ENCODE measurements at places on chromosomes 1 and 21. TPM values are rescaled to one million over a fixed set of nuclear protein-coding genes. Genes with fewer than 3 reads are reported as not detected.
A peak's percentile ranks its signal among the peaks of the same experiment; 100 is the strongest.

Gene PLK3
- total RNA-seq: 6.4 TPM

GRCh38 chr1:201266774-201267173, 16.5 kb upstream of the PKP1 start:
- no peak for DNase-seq

- DNase-seq: no peak
These were observed 56.8 kb downstream of the ACP6 start for GRCh38 chr1:147613506-147613905.

Gene IL22RA1
- 0.24 TPM for total RNA-seq

DNA sequence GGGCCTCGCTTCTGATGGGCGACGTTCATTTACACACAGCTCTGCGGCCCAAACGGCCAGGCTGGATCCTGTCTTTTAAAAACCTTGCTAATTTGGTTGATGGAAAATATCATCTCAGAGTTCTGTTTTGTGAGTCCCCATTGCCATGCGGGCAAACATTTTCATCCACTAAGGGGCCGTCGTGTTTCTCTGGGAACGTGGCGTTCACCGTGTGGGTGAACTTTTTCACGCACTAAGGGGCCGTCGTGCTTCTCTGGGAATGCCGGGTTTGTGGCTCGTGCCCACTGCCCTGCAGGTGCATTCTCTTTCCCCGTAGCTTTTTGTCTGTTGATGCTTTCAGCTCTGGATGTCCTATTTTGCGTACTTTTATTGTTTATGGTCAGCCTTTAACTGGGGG, 6.8 kb downstream of the COL18A1 start:
- no peak for DNase-seq

GRCh38 chr1:229674042-229674441, 48.0 kb downstream of the URB2 start:
- DNase-seq: no peak

Gene SMIM1
- total RNA-seq: 13.0 TPM

DNA sequence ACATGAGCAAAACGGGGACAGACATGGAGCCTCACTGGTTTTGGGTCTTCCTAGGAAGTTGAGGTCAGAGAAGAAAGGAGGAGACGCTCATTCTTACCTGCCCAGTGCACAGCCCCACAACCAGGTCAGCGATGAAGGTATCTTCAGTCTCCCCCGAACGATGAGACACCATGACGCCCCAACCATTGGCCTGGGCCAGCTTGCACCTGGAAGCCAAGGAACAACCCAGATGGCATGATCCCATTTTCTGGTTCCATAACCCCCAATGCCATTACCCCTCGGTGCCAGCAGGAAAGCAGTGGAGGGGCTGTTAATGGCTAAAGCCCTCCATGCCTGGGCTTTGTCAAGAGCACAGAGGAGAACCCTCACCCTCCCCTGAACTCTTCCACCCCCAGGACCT, 15.3 kb downstream of the ENO1 start:
- no peak for DNase-seq

DNA sequence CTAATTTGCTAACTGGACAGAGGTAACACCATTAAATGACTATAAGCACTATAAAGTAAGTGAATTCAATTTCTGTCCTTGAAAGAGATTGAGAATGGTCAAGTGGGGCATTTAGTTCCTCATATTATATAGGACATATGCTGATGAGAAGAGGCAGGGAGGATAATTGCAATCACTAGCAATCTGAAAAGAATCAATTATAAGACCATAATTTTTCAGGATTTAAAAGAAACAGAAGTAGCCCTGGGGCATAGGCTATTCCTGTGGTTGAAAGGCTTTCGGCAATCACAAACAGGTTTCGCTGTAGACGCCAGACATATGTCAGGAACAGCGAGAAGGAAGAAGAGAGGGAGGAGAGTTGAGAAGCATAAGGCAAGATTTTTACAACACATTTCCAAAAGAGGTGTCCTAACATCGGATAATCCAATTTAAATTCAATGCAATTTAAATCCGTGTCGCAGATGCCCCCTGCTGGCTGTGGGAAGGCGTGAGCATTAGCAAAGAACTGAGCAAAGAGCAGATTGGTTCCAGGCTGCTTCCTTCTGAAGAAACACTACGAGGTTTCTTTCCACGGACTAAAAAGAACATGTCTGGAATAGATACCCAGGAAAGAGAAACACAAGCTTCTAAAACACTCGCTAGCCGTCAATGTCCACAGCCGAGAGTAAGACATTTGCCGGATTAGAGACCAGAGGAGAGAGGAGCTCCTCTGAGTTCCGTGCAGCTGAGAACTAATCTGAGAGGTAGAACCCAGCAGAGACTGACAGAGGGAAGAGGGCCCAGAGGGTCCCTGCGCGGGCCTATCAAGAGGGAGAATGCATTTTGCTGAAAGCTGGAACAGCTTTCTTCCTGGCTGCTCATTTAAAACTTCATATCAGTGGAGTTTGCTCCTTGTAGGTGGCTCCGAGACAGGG, 27.9 kb downstream of the RGS5 start:
- peak; percentile 83 for DNase-seq

DNA sequence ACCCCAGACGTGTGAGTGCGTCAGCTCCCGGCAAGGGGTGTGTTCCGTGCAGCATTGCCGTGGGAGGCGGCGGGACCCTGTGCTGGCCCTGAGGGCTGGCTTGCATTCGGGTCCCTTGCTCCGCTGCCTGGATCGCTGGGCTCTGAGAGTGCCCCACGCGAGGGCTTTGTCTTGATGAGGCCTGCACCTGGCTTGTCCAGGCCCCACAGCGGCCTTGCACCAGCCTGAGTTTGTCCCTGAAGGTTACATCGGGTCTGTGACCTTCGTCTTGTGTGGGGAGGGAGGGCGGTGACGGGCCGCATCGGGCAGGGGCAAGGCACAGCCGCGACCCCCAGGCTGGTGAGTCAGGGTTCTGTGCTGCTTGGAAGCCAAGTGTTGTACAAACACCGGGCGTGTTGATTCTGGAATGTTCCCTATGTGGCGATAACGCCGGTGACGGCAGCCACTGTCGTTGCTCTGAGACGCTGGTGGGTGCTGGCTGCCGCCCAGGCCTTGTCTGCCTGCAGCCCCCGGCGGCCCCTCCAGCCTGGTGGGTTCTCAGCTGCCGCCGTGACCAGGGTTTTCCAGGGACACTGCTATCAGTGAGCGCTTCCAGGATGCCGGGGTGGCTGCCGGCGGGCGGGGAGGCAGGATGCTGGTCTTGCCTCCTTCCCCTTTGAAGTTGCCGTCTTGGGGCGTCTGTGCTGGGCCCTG, 42.9 kb downstream of the SLX9 start:
- peak; percentile 68 for DNase-seq

DNA sequence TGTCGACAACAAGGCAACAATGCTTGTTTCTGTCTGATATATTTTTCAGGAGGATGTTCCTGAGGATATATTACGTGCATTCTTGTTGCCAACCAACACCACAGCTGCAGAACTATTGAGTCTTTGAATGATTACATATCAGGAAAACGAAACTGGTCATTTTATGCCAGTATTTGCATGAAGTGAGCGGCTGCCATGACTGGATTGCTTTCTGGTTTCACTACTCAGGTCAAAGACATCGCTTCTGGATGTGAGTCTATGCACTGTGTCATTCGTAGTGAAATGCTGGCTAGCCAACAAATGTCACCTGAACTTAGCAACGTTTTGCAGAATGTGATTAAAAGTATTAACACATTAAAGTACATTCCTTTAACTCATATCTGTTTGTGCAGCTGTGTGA, 35.8 kb upstream of the OLFM3 start:
- peak; percentile 22 for DNase-seq

GRCh38 chr1:59263111-59263510, 33.8 kb upstream of the FGGY start:
- DNase-seq: no peak

GRCh38 chr1:205243350-205244191, 15.8 kb downstream of the TMCC2 start:
- DNase-seq: no peak

Gene EDN2
- total RNA-seq: not detected

Gene C1orf116
- 1.2 TPM for total RNA-seq

DNA sequence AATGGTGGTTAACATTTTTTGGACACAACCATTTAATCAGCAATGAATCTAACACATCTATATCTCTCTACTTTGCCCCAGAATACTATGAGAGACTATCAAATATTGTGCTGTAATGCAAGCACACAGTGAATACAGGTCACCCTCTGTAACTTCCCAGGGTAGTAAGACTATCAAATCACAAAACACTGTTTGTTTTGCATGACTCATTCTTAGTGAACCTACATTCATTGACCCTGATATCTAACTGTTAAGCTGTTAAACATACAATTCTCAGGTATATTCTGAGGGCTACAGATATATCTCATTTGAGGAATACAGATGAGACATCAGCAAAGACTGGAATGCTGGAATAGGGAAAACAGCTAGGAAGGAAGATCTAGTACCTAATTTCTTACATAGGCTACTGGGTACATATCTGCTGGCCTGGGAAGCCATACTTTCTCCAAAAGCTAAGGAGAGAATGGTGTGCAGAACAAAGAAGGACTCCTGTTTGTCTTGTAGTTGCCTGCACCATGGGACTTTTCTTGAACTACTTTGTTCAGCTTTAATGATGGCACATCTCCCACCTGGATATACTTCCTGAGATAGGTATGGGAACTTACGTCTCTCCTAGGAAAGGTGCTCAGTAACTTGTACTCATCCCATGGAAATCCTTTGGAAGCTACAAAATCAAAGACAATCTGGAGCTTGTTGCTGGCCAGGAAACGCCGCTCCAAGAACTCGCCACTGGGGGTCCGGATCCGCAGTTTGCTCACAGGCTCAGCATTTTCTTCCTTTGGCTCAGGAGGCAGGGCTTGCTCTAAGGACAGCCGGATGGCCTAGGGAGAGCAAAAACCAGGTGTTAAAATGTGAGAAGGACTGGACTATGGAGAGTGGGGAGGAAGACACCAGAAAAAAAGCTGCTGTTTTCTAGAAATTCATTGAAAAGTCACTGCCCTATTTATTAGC, 51.9 kb upstream of the DMRTA2 start:
- DNase-seq: no peak

Gene LAMC1
- 100 TPM for total RNA-seq

DNA sequence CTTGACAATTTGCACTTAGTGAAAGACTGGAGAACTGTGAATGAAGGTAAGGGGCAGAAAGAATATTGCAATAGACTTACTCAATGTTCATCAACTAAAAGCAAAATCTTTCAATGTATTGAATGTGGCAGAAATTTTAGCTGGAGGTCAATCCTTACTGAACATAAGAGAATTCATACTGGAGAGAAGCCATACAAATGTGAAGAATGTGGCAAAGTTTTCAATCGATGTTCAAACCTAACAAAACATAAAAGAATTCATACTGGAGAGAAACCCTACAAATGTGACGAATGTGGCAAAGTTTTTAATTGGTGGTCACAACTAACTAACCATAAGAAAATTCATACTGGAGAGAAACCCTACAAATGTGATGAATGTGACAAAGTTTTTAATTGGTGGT, 80.7 kb downstream of the JMJD4 start:
- DNase-seq: no peak

- no peak for DNase-seq
These were observed 434.5 kb downstream of the KIF26B start for GRCh38 chr1:245589316-245589715.

Gene S100A7A
- not detected for total RNA-seq

DNA sequence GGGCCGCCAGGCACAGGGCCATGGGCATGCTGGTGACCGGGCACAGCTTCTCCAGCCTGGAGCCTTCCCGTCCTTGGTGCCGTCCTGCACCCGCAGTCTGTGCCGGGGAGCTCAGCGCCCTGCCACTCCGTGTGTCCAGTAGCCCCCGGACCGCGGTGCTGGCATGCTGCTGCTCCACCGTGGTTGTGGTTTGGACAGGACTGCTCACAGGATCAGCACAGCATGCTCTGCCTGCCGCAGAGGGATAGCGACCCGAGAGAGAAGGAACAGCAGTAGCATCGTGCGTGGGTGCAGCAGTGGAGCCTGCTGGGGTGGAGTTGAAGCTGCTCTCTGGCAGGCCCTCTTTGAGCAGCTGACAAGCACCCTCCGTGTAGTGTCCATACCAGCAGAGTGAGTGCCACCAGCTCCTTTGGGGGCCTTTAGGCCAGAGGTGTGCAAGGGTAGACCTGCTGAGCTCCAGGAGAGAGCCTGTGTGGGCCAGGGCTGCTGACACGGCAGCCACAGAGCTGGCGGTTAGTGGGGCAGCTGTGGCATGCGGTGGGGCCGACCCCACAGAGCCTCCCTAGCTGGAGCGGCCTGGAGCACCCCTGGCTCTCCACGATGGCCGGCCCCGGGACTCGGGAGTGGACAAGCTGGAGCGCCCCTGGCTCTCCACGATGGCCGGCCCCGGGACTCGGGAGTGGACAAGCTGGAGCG, 6.4 kb upstream of the PCBP3 start:
- no peak for DNase-seq

Gene C2CD4D
- not detected for total RNA-seq

- no peak for DNase-seq
These were observed 33.7 kb downstream of the PRDM2 start for GRCh38 chr1:13733711-13734110.

All from Right ventricle myocardium inferior (tissue), 1 donor.